SJSA1 (cell line): ENCODE measurements at places on chromosomes 3 and 15.

DNA sequence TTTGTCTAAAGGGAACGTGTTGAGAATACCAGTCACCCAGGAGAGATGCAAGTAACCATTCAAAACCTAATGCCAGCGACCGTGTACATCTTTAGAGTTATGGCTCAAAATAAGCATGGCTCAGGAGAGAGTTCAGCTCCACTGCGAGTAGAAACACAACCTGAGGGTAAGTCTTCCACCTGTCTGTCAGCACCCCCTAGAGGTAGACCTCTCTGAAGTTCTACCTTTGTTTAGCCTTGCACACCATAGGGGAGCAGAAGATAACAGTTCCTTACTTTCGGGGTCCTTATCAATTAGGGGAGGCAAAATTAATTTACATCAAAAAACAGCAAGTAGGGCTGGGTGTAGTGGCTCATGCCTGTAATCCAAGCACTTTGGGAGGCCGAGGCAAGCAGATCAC lies 124.4 kb downstream of the HCN4 start:
- DNase-seq: no peak

- DNase-seq: no peak
These were observed 270.4 kb downstream of the SUCLG2 start for GRCh38 chr3:67384016-67384415.

- no peak for DNase-seq
These were observed 27.8 kb downstream of the DPH3 start for GRCh38 chr3:16236856-16237393.

DNA sequence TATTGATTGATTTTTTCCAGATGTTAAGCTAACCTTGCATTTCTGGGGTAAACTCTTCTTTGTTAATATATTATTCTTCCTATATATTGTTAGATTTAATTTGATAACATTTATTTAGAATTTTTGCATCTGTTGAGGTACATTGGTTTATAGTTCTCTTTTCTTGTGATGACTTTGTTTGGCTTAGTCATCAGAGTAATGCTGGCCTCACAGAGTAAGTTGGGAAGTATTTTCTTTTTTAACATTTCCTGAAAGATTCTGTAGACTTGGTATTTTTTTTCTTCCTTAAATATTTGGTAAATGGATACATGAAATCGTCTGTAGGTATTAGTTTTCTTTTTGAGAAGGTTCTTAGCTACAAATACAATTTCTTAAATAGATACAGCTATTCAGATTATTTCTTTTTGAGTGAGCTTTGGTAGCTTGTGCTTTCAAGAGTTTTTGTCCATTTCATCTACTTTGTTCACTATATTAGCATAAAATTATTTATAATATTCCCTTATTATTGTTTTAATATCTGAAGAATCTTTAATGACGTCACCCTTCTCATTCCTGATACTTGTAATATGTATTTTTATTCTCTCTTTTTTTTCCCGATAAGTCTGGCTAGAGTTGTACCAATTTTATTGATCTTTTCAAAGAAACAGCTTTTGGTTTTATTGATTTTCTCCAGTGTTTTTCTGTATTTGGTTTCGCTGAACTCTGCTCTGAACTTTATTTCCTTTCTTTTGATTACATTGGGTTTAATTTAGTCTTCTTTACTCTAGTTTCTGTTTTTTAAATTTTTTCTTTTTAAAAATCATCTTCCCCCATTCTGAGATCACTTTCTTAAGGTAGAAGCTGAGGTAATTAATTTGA lies 6.5 kb upstream of the HPS3 start:
- DNase-seq: no peak

GRCh38 chr3:161083131-161083530 lies 22.0 kb downstream of the B3GALNT1 start:
- no peak for DNase-seq

DNA sequence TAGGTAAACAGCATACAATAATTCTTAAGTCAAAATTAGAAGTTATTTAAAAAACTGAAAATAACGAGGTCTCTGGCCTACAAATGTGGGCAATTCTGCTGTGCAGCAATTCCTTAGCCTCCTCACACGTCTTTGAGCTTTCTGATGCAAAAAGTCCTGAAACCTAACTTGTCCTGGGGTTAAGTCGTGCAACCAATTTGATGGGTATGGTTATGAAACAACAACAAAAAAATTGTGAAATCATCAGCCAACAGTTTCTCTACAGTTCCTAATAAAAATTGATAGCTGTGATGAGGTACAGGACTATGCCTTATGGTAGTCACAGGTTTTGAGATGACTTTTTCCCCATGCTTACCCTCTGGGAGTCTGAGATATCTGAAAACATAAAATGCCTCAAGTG lies 6.5 kb upstream of the GLB1 start:
- no peak for DNase-seq

- no peak for DNase-seq
These were observed 185.8 kb upstream of the CFAP20DC start for GRCh38 chr3:59235634-59236012.

- DNase-seq: no peak
These were observed 96.7 kb downstream of the TP63 start for GRCh38 chr3:189727898-189728297.

GRCh38 chr15:77606142-77607034 lies 26.3 kb downstream of the LINGO1 start:
- DNase-seq: no peak

DNA sequence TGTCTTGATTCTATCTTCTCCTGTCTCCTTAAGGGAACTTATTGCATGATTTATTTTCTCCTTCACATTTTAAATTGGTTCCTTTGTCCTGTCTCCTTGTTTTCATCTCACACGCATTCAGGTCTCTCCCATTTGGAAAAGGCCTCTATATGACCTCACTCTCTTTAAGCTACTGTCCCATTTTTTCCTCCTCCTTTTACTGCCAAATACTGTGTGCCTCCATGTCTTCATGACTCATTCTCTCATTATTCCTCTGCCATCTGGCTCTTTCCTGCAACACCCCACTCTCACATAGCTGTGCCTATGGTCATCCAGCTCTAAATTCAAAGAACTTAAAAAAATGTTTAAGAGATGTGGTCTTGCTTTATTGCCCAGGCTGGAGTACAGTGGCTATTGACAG lies 48.0 kb downstream of the TYRO3 start:
- DNase-seq: peak; percentile 56

GRCh38 chr3:136008221-136008620 lies 42.7 kb downstream of the PPP2R3A start:
- DNase-seq: no peak

GRCh38 chr3:85159376-85159775 lies 200.6 kb downstream of the CADM2 start:
- DNase-seq: no peak

DNA sequence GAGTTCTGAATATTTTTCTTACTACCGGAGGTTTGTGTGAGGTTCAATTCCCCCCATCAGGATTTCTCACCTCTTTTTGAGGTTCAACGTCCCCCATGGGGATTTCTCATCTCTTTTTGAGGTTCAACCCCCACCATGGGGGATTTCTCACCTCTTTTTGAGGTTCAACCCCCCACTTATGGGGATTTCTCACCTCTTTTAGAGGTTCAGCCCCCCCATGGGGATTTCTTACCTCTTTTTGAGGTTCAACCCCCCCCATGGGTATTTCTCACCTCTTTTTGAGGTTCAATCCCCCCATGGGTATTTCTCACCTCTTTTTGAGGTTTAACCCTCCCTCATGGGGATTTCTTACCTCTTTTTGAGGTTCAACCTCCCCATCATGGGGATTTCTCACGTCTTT lies 26.3 kb downstream of the NDUFB4 start:
- no peak for DNase-seq

DNA sequence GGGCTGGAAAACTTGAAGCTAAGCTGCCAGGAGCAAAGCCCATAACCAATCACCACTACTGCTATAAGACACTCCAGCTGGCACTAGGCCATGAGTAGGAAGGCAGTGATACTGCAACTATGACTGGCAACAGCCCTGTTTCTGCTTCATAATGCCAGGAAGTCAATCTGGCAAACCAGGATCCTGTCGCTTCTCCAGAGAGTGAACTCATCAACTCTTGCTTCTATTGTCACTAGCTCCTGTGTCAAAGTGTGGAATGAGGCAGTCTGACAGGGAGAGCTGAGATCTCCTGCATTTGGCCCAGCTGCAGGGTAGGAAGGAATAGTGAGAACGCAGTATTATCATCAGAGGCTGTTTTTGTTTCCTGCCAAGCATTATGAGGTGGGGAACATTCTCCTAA lies 105.3 kb downstream of the CTNNB1 start:
- DNase-seq: no peak

- no peak for DNase-seq
These were observed 2.7 kb downstream of the LCTL start for GRCh38 chr15:66563126-66563525.

DNA sequence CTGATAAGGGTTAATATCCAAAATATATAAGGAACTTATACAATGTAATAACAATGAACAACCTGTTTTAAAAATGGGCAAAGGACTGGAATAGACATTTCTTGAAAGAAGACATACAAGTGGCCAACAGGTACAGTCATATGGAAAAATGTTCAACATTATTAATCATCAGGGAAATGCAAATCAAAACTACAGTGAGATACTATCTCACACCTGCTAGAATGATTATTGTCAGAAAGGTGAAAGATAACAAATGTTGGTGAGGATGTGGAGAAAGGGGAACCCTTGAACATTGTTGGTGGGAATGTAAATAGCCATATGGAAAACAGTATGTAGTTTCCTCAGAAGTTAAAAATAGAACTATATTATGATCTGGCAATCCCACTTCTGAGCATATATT lies 20.4 kb downstream of the GOLM2 start:
- DNase-seq: no peak
